ENCODE measurements at places on chromosomes 5 and 9. TPM values are rescaled to one million over a fixed set of nuclear protein-coding genes. Genes with fewer than 3 reads are reported as not detected.

The SLC6A18 gene
- not detected for total RNA-seq

The IL13 gene
- total RNA-seq, result not detected

The LCN10 gene
- total RNA-seq, result not detected

The PCA3 gene
- total RNA-seq, result 0.26 TPM

The MZB1 gene
- not detected for total RNA-seq

The ARSI gene
- 16.3 TPM for total RNA-seq

The NOXA1 gene
- 0.26 TPM for total RNA-seq

The FCN2 gene
- total RNA-seq, result not detected

The EIF4EBP3 gene
- total RNA-seq, result 1.7 TPM

The RNF180 gene
- total RNA-seq, result 0.63 TPM

The ADGRD2 gene
- not detected for total RNA-seq

The MEF2C gene
- total RNA-seq, result 19.1 TPM

The IFNA21 gene
- not detected for total RNA-seq

The KCNV2 gene
- not detected for total RNA-seq

The BNC2 gene
- 28.8 TPM for total RNA-seq

The C5orf63 gene
- 3.6 TPM for total RNA-seq

The ANKRD31 gene
- 0.09 TPM for total RNA-seq

The FOXI1 gene
- total RNA-seq, result not detected

The AGXT2 gene
- total RNA-seq, result not detected

The UNC5A gene
- not detected for total RNA-seq

The CENPH gene
- total RNA-seq, result 2.1 TPM

The PCDHGC4 gene
- total RNA-seq, result 3.3 TPM

The RAB3C gene
- not detected for total RNA-seq

The ANXA1 gene
- total RNA-seq, result 602 TPM

The CHSY3 gene
- 1.3 TPM for total RNA-seq

The BHMT2 gene
- 4.6 TPM for total RNA-seq

The PCSK5 gene
- total RNA-seq, result 4.7 TPM

The DNAJA1 gene
- total RNA-seq, result 124 TPM

The G3BP1 gene
- total RNA-seq, result 89.2 TPM

The RPS23 gene
- 3,336 TPM for total RNA-seq

The MYMK gene
- not detected for total RNA-seq

The ACSL6 gene
- total RNA-seq, result under 0.01 TPM
